Left ventricle myocardium inferior (tissue), 1 donor: ENCODE measurements at places on chromosomes 13 and 19.

DNA sequence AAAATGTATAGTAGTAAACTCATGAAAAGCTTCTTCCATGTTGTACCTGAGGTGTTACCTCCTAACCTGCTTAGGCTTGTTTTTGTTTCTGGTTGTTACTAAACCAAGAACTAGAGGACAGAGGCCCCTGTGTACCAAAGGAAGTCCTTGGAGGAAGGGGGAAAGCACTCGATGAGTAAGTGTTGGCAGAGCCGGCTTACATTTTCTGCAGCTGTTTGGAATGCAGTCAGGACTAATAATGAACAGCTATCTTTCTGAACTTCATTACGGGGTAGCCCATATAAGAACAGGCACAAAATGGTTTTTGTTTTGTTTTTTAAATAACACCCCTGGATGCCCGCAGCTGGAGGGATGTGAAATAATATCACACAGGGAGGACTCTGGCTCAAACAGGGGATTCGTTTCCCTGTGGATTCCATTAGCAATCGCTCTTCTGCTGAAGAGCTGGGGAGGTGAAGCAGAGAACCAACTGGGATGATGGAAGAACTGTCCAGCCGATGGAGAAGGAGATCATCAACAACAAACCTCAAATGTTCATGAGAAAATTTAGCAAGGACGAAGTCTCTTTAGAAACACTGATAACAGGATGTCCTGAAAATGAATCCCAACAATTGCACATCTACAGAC is 214.2 kb upstream of the MAB21L1 start:
- DNase-seq, result no peak

DNA sequence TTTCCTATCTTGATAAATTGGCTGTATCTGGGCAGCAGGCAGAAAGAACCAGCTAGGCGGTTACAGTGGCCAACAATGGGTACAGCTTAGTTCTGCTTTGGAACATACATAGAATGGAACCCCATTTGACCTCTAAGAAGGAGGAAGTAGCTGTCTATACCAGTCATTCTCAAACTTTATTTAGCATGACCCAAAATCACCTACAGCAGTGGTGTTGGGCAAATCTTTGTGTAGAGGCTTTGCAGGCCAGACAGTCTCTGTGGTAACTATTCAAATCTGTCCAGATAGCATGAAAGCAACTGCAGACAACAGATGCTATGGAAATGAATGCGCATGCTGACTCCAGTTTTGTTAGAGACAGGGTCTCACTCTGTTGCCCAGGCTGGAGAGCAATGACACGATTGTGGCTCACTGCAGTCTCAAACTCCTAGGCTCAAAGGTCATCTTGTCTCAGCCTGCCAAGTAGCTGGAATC is 12.0 kb upstream of the KCNC3 start:
- peak; percentile 1 for DNase-seq

GRCh38 chr13:85503797-85504196 is 295.4 kb downstream of the SLITRK6 start:
- DNase-seq, result no peak

GRCh38 chr19:28960586-28960985 is 252.4 kb downstream of the UQCRFS1 start:
- no peak for DNase-seq

DNA sequence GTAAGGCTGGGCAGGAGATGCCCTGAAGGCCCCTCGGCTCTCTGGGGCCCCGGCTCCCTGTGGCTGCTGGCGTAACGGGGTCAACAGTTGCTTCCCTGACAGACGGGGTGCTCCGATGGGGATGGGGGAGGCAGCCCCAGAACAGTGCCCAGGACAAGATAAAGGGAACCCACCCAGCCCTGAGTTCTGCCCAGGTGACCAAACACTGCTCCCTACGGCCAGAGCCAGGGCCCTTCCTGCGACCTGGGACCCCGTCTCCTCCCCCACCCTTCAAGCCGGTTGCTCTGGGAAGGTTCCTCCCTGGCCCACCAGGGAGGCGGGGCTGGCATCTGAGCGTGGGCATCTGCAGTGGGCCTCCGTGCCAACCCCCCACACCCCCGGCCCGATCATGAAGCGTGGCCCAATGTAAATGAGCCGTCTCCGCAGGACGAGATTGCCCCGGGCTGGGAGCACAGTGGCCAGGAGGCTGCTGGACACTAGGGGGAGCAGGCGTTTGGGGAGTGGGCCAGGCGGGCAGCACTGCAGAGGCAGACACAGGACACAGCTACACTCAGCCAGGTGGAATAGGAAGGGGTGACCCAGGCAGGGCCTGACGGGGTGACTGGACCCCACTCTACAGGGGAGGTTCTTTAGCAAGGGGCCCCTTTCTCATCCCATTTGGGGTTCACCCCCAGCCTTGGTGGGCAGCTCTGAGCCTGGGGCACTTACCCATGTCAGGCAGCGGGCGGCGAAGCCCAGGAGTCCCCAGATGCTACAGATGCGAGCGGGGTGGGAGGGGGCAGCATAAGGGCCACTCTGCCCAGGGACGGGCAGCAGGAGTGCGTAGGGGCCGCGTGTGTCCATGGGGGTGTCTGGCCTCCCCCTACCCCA is 1.2 kb upstream of the NKPD1 start:
- no peak for DNase-seq

DNA sequence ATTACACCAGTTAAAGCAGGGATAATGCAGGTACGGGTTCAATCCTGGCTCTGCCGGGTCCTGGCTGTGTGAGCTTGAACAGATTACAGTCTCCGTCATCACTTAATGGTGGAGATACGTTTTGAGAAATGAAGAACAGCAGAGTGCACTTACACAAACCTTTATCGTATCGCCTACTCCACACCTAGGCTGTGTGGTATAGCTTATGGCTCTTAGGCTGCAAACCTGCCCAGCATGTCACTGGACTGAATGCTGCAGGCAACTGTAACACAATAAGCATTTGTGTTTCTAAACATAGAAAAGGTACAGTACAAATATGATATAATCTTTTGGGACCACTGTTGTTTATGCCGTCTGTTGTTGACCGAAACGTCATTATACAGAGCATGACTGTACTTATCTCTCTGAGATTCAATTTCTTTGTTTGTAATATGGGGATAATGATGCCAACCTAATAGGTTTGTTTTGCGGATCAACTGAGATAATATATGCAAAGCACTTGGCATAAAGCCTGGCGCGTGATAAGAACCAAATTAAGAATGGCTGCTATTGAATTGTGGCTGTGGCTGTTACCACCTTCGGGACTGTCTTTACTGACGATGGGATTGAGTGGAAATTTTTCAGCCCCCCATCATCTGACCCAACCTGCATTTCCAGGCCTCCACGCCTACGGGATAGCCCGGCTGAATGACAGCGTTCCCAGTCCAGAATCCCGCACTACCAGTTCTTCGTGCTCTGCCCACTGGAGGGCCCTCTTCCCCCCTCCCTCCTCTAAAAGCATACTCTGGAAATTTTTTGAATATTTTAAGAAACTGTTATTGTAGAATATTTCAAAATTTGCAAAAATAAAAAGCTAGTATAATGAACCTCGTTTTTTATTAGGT is 11.2 kb downstream of the KRTDAP start:
- DNase-seq, result no peak

DNA sequence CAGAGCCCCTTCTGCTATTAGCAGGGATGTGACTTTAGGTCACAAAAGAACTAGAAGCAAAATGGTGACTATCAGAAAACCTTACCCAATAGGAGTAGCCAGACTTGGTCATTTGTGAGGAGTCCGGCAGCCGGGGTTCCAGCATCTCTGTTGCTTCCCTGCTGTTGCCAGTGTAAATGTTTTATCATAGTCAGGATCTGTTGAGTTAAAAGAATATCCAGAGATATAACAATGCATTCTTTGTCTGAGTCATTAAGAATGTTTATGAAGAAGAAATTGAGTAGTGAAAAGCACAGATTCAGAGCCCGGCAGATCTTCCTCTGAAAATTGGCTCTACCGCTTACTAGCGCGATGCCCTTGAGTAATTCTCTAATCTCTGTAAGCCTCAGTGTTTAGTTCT is 84.2 kb downstream of the COL4A2 start:
- no peak for DNase-seq

DNA sequence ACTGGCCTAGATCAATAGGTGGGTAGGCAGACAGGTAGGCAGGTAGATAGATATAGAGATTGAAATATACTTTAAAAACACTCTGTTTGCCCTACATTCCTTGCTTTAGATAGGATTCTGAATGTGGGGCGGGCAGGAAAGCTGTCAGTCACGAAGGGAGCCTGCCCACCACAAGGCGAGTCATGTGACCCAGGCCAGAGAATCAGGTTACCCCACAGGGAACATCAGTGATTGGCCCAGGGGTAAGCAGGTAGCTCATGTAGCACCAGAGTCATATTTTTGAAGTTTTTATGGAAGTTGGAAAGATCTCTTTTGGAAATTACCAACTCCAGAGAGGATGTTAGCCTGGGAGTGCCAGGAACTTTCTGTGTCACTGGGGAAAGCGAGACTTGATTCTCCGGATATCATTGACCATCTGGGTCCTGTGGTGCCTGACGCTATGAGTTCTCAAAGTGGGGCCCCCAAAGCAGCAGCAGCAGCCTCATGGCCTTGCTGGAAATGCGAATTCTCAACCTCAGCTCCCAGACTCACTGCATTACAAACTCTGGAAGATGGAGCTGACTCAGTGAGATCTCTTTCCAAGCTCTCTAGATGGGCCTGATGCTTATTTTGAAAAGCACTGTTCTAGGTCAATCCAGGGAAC is 60.3 kb downstream of the IRS2 start:
- no peak for DNase-seq

DNA sequence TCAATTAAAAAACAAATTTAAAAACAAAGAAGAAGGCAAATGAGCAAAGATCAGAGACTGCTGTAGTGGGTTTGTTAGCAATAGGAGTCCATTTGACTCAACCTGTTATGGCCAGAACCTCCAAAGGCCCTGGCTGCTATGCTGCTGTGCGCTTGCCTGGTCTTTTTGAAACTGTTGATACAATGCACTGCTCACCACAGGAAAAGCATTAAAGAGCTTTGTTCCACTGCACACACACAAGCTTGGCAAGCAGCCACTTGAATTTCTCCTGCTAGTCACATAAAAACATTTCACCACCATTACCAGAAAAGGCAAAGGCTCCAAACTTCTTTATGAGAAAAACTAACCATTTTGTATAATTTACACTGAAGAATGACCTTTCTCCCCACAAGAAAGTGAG is 132.2 kb downstream of the FREM2 start:
- DNase-seq, result no peak

DNA sequence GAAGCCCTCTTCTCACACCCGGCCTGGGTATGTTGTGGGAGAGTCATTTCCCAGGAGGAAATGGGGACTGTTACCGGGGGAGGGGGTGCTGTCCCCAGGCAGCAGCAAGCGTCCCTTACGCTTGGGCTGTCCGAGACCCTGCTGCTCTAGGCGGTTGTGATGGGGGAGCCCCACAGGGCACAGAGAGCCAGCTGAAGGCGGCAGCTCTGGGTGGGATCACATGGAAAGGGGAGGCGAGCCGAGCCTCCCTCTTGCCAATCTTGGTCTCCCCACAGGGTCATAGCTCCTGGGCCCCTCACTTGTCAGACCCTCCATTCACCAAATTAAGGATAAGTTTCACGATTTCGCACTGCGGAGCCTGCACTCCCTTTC is 22.0 kb downstream of the EPN1 start:
- DNase-seq, result no peak

- peak; percentile 63 for DNase-seq
These were observed 15.9 kb downstream of the ZNF787 start for GRCh38 chr19:56105090-56105701.

DNA sequence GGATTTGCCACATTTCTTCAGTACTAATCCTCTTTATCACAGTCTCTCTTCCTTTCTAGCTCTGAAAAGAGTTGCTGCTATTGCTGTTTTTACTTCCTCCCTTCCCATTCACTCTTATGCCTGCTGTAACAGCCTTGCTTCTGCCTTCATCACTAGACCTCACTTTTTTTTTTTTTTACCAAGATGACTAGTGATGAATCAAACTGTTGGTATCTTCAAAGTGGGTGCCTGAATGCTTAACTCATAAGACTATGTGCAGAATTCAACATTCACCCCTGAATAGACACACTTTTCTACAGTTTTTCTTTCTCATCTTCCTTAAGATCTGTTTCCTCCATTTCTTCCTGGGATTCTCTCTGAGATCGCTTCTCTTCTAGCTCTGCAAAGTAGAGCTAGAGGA is 217.2 kb upstream of the HTR2A start:
- DNase-seq, result no peak

DNA sequence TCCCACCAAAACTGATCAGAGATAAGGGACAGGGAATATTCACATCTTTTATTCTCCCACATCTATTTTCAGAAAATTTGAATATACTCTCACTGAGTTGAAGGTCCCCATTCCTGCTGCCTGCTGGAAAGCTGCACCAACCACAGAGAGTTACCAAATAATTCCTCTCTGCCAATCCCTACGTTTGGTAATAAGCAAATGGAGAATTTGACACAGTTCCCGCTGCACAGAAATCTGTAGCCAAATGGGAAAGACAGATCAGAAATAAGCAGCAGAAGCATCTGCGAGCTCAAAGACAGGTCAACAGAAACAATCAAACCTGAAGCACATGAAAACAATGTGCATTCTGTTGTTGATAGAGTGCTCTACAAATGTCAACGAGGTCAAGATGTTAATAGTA is 9.9 kb downstream of the ZNF112 start:
- no peak for DNase-seq

- DNase-seq, result no peak
These were observed 6.5 kb upstream of the MFSD12 start for GRCh38 chr19:3563709-3564524.

GRCh38 chr13:110359840-110360301 is 52.8 kb downstream of the COL4A2 start:
- DNase-seq, result no peak

GRCh38 chr19:43599635-43600295 is 3.4 kb downstream of the ZNF576 start:
- no peak for DNase-seq

DNA sequence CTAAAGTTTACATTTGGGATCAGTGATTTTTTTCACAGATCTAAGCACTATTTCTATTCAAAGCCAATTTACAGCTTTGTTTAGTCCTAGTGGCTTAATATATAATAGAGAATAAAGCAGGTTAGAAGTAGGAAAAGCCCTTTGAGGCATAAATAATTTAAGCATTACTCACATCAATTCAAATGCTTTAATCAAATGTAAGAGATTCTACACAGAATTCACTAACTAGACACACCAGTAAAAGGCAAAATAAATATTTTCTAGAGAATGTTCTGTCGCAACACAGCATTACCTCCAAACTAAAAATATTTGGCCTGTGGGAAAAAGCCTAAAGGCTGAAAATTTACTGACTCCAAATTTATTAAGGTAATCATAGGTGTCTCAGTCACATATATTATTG is 31.3 kb downstream of the KCTD12 start:
- DNase-seq, result no peak

- DNase-seq, result no peak
These were observed 42.1 kb upstream of the GAS6 start for GRCh38 chr13:113905942-113906341.

GRCh38 chr19:35557539-35558399 is 5.7 kb downstream of the ATP4A start:
- DNase-seq, result peak; percentile 51

- peak; percentile 51 for DNase-seq
These were observed 5.2 kb upstream of the CEACAM18 start for GRCh38 chr19:51473009-51473707.

GRCh38 chr19:8329996-8330395 is 8.7 kb downstream of the RPS28 start:
- no peak for DNase-seq
